ENCODE measurements at places on chromosomes 11 and 22. TPM values are rescaled to one million over a fixed set of nuclear protein-coding genes. Genes with fewer than 3 reads are reported as not detected.

- H3K4me1 ChIP-seq, result no peaks in the 10 kb centered on the region
- no peak overlapping the region for H3K27ac ChIP-seq
- no peak for DNase-seq
- no peak overlapping the region for H3K4me3 ChIP-seq
- H3K36me3 ChIP-seq, result no peaks in the 10 kb centered on the region
Observed at GRCh38 chr22:24006207-24006913, 1.1 kb upstream of the GSTT4 start.

DNA sequence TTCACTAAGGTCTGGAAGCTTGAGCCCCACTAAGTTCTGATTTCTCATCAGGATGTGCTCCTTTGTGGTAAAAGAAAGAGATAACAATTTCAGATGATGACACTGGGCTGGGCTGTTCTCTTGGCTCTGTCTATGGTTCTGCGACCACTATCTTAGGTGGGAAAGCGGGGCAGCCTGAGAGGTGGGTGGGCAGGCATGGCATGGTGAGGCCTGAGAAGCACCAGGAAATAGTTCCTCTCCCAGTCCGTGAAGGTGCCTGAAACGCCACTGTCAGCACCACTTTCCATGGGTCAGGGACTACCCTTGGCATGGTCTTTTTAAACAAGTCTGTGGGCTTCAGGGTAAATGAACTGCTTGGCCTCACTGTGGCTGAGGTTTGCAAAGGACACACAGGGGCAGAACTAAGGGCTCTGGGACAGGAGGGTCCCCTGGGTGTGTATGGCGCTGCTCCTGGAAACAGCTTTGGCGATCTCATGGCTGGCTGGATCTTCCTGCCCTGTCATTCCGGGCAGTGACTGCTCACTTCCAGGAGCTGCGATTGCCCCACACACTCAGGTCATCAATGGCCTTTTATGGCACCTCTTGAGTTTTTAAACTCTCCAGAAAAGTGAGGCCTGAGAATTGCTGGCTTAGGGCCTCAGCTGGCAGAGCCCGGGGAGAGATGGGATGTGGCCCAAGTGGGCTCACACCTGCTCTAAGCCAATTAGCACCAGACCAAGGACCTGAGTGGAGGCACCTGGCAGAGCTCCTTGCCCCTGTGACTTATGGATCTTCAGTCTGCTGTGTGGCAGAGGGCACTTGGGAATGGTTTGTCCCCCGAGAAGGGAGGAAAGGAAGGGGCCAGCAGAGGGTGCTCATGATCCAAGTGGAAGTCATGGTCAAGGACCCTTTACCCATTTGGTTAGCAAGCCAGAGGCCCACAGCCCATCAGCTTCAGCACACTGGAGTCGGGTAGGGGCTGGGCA is 55.6 kb upstream of the LYVE1 start:
- H3K36me3 ChIP-seq, result no peaks in the 10 kb centered on the region
- DNase-seq, result no peak
- H3K27ac ChIP-seq, result no peak overlapping the region
- no peak overlapping the region for H3K4me3 ChIP-seq
- no peaks in the 10 kb centered on the region for H3K4me1 ChIP-seq

DNA sequence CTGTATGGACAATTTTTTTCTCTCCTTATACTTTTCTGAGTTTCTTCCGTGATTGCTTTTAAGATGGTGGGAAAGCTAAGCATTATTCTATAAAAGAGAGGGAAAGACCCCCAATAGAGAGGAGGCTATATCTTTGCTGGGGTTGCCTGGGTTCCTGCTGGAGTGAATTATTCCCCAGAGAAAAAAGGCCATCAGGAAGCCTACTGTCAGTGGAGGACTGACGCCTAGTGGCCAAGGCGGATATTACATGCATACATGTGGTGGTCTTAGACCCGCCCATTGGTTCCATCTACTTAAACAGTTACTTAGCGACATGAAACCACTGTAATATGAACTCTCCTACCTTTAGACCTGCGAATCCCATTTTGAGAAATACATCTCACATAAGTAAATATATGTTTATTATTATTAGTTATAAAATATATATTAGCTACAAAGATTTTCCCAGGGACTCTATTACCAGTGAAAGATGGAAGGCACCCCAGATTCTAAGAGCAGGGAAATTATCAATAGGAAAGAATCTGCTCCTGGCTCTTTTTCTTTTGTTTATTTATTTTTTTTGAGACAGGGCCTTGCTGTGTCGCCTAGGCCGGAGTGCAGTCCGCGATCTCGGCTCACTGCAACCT is 15.7 kb upstream of the PGA3 start:
- H3K4me1 ChIP-seq, result no peaks in the 10 kb centered on the region
- H3K4me3 ChIP-seq, result no peak overlapping the region
- H3K27ac ChIP-seq, result no peak overlapping the region
- peak; percentile 86 for DNase-seq

DNA sequence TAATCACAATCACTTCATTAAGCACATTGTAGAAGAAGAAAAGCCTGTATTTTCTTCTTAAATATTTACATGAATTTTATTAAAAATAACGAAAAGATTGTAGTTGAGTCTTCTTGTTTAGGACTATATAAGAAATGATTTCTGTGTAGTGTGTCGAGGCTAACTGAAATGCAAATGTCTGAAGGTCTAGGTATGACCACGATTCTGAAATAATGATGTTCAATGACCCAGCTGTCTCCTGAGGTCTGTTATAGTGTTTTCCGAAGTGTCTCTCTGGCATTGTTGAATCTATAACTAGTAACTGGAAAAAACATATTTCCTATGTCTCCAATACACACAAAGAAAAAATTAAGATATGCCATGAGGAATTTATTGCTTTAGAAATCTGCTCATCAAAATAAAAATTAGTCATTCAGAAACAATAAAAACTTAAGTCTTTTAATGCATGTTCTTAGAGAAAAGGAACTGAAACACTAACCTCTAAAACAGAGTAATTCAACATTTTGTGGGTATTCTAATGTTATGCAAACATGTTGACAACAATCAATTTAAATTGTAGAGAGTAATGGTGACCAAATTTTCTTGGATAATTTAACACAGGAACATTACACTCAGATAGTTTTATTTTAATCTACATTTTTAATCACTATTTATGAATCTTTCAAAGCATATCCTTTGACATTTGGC is 55.0 kb downstream of the CASP12 start:
- no peak overlapping the region for H3K4me3 ChIP-seq
- no peaks in the 10 kb centered on the region for H3K4me1 ChIP-seq
- H3K36me3 ChIP-seq, result no peaks in the 10 kb centered on the region
- DNase-seq, result no peak
- H3K27ac ChIP-seq, result no peak overlapping the region

DNA sequence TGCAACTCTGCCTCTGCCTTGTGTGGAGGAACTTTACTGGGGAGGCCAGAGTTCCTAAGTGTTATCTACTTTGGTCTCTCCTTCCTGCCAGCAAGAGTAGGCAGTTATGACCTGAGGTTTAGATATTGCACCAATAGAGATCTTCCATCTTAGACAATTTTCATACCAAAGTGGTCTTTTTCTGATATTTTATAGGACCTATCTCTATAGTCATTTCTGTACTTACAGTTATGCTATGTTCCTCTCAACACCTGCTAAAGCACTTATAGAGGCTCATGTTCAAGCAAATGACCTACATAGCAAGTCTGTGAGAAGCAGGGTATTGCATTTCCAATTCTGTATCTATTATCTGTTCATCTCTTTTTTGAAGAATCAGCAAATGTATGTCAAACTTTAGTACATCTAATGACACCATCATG is 80.8 kb downstream of the HORMAD2 start:
- H3K27ac ChIP-seq, result no peak overlapping the region
- H3K4me3 ChIP-seq, result no peak overlapping the region
- DNase-seq, result no peak

DNA sequence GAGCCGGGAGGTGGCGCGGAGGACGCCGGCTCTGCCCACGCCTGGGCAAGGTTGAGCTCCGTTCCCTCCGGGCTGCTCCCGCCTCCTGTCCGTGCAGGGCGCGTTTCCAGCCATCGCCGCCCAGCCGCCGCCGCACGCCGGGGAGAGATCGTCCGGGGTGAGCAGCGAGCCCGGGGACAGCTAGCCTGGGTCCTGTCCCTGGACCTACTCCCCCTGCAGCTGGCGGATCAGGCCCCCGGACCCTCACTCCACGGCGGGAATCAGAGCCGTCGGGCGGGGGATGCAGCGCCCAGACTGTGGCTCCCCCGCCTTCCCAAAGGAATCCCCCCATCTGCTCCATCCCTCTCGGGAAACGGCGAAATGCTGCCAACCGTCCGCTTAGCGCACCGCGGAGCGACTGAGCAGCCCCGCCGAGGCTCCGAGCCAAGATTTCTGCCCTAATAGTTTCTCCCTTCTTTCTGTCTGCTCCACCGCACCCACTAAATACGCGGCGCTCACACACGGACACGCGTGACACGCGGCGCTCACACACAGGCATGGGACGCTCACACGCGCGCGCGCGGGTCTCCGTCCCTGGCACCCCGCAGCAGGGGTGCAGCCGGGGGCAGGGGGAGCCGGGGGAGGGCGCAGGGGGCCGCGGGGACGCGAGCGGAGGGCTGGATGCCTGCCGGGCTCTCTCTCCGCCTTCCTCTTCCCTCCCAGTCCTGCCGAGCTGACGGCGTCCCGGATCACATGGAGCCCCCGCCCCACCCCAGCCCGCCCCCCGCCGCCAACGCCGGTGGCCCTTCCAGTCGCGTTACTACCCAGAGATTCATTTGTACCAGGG is at the start of gene KCNJ5:
TSS of gene KCNJ5 (plus strand) at position 814 of the 826 bp plus-strand sequence. CDS start 19,918 bp downstream, outside the sequence.
- no peak for DNase-seq
- H3K36me3 ChIP-seq, result no peaks in the 10 kb centered on the region
- peaks cover 48% of the 10 kb centered on the region for H3K4me1 ChIP-seq
- H3K27ac ChIP-seq, result peak within 1 kb of the TSS; percentile 24

DNA sequence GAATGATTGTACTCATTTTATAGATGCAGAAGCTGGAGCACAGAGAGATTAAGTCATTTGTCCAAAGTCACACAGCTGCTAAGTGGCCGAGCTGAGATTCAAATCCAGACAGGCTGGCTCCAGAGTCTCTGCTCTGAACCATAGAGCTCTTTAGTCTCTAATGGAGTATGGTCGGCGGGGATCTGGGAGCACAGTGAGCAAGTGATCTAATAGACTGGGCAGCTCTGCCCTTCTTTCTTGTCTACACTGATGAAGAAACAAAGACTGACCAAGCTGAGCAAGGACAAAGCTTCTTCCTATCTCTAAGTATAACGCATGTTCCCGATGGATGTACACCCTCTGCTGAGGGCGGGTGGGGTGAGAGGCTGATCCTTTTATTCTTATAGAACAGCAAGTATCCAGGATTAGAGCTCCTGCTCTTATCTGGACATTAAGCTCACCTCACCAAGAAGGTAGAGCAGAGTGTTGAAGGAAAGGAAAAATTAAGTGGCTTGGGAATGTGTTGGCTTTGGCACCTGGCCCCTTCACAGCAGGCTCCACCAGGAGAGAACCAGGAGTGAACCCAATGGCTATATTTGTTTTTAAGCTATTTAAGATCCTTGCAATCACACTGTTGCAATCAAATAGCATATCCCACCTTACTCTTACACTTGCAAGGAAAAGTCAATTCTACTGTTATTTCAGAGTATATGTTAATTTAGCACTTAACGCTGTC is 68.7 kb downstream of the ETS1 start:
- no peaks in the 10 kb centered on the region for H3K36me3 ChIP-seq
- H3K27ac ChIP-seq, result no peak overlapping the region
- peaks cover 62% of the 10 kb centered on the region for H3K4me1 ChIP-seq

- H3K36me3 ChIP-seq, result peaks cover 11% of the 10 kb centered on the region
- DNase-seq, result no peak
- H3K27me3 ChIP-seq, result no peaks in the 10 kb centered on the region
Observed at GRCh38 chr11:17165247-17165890, 42.4 kb downstream of the PIK3C2A start.

DNA sequence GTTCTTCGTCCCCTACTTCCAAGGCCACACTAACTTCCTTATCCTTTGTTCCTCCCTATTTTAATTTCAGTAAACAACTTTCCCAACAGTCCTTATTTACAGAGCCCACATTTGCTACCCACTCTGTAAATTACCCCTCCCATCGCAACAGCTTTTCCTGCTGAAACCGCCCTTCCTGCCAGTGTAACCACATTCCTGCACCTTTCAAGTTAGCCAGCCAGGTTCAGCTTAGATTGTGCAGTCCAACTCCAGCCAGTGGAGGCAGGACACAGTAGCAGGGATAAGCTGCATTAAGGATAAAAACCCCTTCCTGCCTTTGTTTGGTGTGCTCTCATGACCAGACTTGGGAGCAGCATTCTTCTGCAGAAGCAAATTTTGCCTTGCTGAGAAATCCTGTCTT is 768.3 kb upstream of the ARHGAP42 start:
- H3K27me3 ChIP-seq, result no peaks in the 10 kb centered on the region
- H3K36me3 ChIP-seq, result no peaks in the 10 kb centered on the region
- H3K4me1 ChIP-seq, result no peaks in the 10 kb centered on the region
- no peak overlapping the region for H3K4me3 ChIP-seq
- no peak overlapping the region for H3K27ac ChIP-seq

DNA sequence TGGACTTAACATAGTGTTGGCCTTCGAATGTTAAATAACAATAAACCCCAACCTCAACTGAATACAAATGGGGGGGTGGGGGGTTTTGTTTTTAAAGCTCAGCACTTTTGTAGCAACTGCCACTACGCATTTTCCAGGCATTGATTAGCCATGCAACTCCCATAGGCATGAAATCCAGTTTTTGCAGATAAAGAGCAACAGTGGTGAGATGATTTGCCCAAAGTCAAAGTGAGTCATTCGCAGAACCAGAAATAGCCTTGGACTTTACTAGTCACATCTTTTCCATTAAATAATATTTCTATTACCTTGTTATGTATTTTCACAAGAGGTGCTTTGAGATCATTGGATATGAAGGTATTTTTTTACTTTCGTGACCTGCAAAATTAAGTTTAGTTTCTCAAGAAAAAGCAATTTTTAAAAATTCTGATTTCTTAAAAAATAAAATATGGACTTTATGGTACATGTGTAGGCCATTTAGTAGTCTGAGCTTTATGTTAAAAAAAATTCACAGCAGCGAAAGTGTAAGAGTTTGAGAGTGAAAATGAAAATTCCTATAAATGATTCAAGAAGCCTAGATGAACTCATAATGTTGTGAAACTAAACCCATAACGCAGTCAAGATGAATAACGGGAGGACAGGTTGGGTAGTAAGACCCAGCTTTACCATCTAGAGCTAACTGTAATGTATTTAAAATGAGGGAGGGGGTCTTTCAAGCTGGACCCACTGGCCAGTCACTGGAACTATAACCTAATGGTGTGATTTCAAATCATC is 1.9 kb upstream of the PHF21A start:
- DNase-seq, result no peak
- no peak overlapping the region for H3K27ac ChIP-seq
- peaks cover 23% of the 10 kb centered on the region for H3K4me1 ChIP-seq

- H3K4me1 ChIP-seq, result peaks cover 11% of the 10 kb centered on the region
- no peaks in the 10 kb centered on the region for H3K27me3 ChIP-seq
- no peak for DNase-seq
- H3K27ac ChIP-seq, result no peak overlapping the region
- H3K4me3 ChIP-seq, result no peak overlapping the region
- no peaks in the 10 kb centered on the region for H3K36me3 ChIP-seq
Observed at GRCh38 chr11:77401486-77402217, 72.2 kb downstream of the PAK1 start.

GRCh38 chr11:12009617-12010321 is 1.3 kb upstream of the DKK3 start:
- H3K36me3 ChIP-seq, result no peaks in the 10 kb centered on the region
- H3K4me1 ChIP-seq, result peaks cover 37% of the 10 kb centered on the region
- H3K27ac ChIP-seq, result no peak overlapping the region
- H3K27me3 ChIP-seq, result peaks cover 26% of the 10 kb centered on the region

GRCh38 chr11:64865286-64866172 is 12.9 kb downstream of the EHD1 start:
- no peak for DNase-seq
- H3K4me1 ChIP-seq, result peaks cover 70% of the 10 kb centered on the region
- no peaks in the 10 kb centered on the region for H3K36me3 ChIP-seq
- H3K27me3 ChIP-seq, result no peaks in the 10 kb centered on the region
- peak overlapping the region; percentile 82 for H3K27ac ChIP-seq

The RIBC2 gene
- total RNA-seq, result 0.30 TPM

The MS4A12 gene
- total RNA-seq, result not detected

The PHF21B gene
- total RNA-seq, result not detected

The SERHL2 gene
- total RNA-seq, result 23.7 TPM

The LRP4 gene
- 74.1 TPM for total RNA-seq

The ABTB2 gene
- 5.4 TPM for total RNA-seq

Measured in suprapubic skin (tissue), 4 donors.